ENCODE measurements at places on chromosomes 16 and 17.
A peak's percentile ranks its signal among the peaks of the same experiment; 100 is the strongest.

- DNase-seq = no peak
These were observed 20.1 kb downstream of the HMOX2 start for GRCh38 chr16:4496305-4496704.

GRCh38 chr16:79186196-79186595 is 414.3 kb downstream of the MAF start:
- DNase-seq = no peak

GRCh38 chr16:85446951-85447692 is 166.0 kb upstream of the GSE1 start:
- DNase-seq = no peak

DNA sequence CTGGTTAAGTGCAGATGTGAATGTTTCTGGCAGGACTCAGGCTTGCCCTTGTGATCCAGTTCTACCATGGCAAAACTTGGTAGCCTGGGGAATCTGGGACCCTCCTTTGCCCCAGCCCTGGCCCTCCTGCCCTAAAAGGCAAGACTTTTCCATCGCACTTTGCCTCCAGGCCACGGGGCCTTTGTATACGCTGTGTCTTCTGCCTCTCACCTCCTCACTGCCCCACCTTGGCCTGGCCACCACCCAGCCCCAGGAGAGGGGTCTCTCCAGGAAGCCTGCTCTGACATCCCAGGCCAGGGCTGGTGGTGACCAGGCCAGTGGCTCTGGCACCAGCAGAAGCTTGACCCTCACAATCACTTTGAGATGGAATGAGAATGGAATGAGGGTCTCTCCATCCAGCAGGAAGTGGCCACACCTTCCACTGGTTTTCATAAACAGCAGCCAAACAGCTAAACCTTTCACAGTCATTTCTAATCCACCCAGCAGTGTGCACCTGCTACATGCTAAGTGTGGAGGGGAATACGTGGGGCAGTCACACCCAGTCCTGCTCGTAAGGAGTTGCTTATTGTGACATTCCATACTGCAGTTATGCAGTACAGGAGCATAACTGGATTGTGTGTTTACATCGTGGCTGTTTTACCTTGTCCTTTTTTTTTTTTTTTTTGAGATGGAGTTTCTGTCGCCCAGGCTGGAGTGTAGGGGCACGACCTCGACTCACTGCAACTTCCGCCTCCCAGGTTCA is 1.6 kb upstream of the MRPL38 start:
- no peak for DNase-seq

DNA sequence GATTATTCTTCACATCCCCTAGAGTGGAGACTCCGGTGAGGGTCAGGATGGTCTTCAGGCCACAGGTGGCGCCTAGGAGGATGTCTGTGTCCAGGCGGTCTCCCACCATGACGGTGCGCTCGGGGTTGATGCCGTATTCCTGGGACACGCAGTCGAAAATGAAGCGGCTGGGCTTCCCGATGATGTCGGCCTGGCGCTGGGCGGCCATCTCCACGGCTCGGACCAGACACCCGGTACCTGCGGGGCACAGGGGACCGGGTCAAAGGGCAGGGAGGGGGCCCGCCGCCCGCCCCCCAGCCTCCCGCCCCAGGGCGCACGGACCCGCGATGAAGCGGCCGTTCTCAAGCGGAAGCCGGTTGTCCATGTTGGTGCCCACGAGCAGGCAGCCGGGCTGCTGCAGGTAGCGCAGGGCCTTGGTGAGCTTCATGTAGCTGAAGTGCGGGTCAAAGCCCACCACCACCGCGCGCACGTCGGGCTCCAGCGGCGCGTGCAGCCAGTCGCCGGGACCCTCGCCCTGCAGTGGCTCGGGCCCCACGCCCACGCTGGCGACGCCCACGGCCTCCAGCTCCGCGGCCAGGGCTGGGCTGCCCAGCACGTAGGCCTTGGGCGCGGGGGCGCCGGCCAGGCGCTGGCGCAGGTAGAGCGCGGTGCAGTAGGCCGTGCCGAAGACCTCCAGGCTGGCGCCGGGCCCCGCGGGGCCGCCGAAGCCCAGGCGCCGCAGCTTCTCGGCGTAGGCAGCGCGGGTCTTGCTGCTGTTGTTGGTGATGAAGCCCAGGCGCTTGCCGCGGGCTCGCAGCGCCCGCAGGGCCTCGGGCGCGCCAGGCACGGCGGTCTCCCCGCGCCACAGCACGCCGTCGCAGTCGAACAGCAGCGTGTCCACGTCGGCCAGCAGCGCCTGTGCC is 572 bp downstream of the PGP start:
- DNase-seq = no peak

- DNase-seq = no peak
These were observed 19.2 kb downstream of the CYB561 start for GRCh38 chr17:63426917-63427308.

DNA sequence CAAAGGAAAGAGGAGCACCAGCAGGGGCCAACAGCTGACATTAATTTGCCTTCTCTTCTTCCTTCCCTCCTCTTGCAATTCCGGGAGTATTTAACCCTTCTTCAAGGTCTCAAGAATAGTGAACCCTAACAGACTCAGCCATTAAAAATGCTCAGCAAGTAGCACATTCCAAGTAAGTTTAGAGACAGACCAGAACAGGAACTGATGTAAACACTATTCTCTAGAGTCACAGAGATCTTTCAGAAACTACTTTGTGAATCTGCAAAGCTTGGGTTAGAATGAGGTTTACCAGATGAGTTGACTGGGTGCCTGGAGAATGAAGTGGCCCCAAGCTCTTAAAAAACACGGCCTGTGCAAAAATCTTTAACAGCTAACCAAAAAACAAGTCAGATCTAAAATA is 50.9 kb downstream of the TEX2 start:
- no peak for DNase-seq

DNA sequence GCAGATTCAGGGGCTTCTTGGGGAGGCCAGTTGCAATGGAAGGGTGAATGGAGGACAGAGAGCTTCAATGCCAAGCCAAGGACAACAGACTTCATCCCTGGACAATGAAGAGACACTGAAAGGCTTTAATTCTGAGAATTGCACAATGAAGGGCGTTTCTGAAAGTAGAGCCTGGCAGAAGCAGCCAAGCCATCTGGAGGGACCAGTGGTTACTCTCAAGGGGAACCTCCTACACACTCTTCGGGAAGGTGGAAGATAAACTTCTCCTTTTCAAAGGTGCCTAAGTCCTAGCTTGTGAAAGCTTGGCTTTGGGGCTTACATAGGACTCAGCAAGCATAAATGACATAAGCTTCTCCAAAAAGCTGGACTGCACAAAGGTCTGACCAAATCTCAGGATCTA is 6.2 kb upstream of the CES1 start:
- no peak for DNase-seq

DNA sequence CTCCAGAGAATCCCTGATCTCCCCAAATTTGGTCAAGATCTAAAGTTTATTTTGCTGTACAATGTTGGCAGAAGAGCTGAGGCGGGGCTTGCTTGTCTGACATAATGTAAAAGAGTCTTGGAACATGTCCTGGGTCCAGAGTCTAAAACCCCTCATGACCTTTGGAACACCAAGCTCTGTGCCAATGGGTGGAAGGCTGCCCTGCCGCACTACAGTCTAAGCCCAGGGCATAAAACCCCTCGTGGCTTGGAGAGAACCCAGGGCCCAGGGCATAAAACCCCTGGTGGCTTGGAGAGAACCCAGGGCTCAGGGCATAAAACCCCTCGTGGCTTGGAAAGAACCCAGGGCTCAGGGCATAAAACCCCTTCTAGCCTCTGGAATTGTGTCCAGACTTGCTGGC is 36.7 kb downstream of the CCDC57 start:
- DNase-seq = no peak

DNA sequence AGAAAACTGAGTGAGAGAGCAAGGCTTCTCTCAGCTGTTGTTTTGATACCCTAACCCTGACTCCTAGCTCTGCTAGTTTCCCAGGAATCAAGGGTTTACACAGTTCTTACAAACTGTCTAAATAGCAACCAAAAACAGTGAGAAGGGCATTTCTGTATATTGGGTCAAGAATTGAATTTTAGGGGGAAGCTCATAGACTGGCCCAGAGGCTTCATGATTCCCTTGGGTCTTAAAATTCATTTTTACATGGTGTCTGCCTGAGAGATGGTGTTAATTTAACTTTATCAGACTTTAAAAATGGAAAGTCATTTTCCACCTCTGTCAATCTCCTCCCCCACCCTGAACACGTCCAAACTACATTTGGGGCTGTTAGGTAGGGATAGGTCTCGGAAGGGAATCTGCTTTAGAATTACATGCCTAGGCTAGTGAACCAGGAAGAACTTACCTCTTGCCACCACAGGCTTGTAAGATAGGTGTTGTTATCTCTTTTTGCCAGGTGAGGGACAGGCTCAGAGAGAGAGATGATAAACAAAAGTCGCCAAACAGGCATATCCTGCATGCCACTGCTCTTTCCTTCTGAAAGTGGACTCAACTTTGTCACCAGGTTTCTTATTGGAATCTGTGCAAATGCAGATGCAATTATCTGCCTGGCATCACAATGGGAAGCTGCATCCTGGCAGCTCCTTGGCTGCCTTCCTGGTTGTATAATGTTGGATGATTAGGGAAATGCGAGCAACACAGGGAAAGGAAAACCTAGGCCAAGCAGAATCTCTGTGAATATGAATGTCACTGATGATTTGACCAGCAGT is 3.1 kb downstream of the PHAF1 start:
- DNase-seq = no peak

- DNase-seq = no peak
These were observed 110.5 kb downstream of the SDK2 start for GRCh38 chr17:73533781-73534180.

DNA sequence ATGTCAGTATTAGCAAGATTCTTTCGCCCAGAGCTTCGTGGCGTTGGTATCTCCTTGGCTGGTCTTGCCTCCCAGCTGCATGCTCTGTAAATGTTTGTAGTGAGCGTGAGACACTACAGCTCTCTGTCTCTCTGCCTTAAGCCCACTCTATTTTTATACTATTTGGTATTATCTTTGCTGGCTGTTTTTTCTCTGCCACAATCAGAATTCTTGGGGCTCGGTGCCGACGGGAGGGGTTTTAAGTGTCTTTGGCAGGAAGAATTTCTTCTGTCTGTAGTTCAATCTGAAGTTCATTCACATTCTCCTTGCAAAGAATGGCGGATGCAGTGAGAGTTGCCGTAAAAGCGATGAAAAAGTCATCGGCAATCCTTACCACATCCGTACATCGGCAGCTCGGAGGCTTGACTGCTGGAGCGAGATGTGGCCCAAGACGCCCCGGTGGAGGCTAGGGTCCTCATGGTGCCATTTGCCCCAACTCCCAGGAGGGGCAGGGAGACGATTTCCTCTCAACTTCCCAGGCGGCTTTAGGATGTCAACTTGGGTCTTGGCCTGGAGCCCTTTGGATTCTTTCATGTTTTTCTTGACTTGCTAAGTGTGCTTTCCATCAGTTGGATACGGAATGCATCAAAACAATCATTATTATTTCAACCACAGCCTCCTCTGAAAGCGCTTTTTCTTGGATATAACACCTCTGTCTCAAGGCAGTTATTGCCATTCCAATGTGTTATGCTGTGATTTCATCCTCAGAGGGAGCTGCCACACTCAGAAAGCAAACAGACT is 132.3 kb upstream of the SDK2 start:
- no peak for DNase-seq

GRCh38 chr16:49441366-49441780 is 67.8 kb downstream of the C16orf78 start:
- DNase-seq = no peak

- peak; percentile 7 for DNase-seq
These were observed 162.7 kb upstream of the CDC42EP4 start for GRCh38 chr17:73474370-73474988.

GRCh38 chr17:6506679-6507231 is 49.6 kb downstream of the PITPNM3 start:
- no peak for DNase-seq

DNA sequence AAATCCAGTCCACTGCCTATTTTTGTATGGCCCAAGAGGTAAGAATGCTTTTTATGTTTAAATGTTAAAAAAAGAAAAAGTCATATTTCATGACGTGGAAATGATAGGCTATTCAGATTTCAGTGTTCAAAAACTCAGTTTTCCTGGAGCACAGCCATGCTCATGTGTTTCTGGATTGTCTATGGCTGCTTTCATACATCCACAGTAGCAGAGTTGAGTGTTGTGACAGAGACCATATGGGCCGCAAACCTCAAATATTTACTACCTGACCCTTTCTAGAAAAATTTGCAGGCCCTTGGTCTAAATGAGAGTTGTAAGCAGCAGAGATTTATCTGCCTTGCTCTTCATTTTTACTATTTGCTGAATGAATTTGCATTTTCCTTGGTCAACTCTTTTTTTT is 264.1 kb downstream of the CBLN1 start:
- no peak for DNase-seq

- no peak for DNase-seq
These were observed 231.0 kb downstream of the C16orf78 start for GRCh38 chr16:49604602-49605001.

- no peak for DNase-seq
These were observed 1253.7 kb upstream of the CDH8 start for GRCh38 chr16:63289834-63290460.

GRCh38 chr17:83085103-83085502 is 5.7 kb downstream of the METRNL start:
- DNase-seq = no peak

- no peak for DNase-seq
These were observed 72.3 kb downstream of the TANGO6 start for GRCh38 chr16:68915589-68915988.

- DNase-seq = no peak
These were observed 5.2 kb upstream of the OR4D2 start for GRCh38 chr17:58161566-58161965.

GRCh38 chr17:1871756-1872155 is 42.0 kb downstream of the RPA1 start:
- DNase-seq = no peak

GRCh38 chr17:78868391-78868790 is 27.8 kb upstream of the USP36 start:
- DNase-seq = peak; percentile 83

DNA sequence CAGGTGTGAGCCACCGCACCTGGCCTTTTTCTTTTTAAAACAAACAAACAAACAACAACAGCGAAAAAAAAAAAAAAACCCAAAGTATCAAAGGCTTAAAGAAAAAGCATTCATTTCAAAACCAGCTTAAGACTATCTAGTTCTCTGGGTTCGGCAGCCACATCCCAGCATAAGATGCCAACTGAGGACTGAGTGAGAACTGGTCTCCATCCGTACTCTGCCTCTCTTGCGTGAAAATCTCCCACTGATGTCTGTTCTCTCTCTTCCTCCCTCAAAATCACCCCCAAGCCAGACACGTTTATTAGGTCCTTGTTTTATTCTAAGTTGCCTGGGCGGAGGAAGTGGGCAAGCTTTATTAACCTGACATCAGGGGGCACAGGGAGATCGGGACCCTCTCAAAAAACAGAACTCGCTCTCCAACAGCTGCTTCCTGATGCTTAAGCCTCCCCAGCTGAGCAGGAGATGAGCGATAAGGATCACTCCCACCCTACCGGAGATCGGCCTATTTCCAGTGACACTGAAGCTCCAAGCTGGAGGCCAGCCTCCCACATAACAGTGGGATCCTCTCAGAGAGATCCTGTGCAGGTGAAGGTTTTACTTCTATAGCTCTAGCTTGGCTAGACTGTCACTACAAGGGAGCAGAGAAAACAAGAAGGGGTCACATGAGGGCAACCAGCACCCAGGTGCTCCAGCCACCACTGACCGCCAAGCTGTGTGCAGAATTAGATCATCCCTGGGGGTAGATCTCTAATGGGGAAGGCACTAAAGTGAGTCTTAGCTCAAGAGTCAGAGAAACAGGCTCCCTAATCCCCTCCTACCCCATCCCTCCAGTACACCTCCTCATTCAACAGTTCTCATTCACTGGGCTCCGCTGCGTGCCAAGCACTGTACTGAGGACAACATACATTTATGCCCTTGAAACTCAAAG is 13.6 kb downstream of the CDC42EP4 start:
- no peak for DNase-seq

GRCh38 chr16:55136356-55137150 is 187.4 kb upstream of the IRX6 start:
- DNase-seq = peak; percentile 59

- no peak for DNase-seq
These were observed 495 bp downstream of the PARN start for GRCh38 chr16:14629612-14629918.
